Eye (tissue), 1 donor: ENCODE measurements at places on chromosomes 6 and 20.

DNA sequence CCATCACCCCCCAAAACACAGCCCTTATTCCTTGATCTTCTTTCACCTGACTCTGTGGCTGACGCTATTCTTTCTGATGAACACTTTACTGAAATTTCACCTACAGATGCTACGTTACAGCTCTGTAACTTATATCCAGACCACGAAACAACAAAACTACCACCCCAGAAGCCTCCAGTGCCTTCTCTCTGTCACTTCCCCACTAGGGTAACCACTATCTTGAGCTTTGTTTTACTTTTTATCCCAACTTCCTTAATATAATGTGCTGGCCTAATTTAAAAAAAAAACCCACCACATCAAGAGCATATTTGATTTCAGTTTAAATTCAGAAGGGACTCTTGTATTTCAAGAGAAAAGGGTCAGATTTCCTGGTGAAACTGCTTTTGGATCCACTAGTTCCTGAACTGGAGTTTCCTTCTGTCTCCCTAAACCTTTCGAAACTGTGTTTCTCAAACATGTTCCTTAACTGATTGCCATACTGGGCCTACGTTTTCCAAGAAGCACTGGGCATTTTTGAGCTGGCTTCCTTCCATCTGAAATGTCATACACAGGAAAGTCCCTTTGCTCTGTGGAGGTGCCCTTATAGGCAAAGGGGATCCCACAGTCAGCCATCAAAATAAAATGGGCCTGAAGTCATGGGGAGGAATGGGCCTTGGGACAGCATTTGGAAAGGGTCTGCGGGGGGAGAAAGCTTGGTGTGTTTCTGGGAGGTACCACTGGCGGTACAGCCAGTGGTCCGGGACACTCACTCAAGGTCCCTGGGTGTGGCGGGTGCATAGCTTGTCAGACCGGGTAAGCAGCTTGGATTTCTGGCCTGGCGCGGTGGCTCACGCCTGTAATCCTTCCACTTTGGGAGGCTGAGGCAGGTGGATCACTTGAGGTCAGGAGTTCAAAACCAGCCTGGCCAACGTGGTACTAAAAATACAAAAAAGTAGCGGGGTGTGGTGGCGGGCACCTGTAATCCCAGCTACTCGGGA, 25.8 kb upstream of the RTF2 start:
- no peak for DNase-seq

- DNase-seq, result no peak
Observed at GRCh38 chr6:143880412-143880811, 16.1 kb downstream of the ZC2HC1B start.

DNA sequence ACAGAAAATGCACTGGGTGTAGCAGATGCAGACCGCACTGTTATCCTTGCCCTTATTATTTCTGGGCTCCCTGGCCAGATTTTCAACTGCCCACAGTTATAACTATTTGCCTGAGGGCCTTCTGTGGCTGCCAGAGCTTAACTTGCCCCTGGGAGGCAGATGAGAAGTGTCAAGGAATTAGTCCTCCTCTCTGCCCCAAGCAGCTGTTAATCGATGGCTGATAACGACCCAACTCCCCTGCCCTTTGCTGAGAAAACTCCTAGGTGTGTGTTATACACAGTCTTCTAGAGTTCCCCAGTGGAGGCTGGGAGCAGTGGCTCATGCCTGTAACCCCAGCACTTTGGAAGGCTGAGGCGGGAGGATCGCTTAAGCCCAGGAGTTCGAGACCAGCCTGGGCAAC, 44.4 kb upstream of the SHLD1 start:
- DNase-seq, result no peak

DNA sequence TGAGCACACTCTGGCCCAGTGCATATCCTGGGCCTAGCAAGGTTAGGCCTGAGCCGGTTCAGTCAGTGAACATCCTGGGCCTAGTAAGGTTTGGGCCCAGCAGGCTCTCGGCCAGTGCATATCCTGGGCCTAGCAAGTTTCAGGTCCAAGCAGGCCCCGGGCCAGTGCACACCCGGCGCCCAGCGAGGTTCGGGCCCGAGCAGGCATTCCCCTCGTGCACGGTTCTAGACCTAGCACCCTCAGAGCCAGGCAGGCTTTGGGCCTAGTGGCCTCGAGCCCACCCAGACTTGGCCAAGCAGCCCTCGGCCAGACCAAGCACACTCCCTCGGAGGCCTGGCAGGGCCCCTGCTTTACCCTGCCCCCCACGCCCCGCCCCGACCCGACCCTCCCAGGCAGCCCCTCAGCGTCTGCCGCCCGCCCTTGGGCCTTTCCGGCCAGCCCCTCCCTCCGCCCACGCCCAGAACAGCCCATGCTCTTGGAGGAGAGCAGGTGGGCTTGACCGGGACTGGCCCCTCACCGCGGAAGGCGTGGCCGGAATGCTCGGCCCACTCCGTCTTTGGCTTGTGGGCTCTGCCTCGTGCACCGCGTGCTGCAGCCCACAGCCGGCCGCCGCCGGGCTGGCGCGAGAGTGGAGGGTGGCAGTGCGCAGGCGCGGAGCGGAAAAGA, at the start of gene CTCFL:
TSS of gene CTCFL (minus strand) at position 630 of the 666 bp plus-strand sequence. CDS start 935 bp downstream, outside the sequence.
- DNase-seq, result no peak

DNA sequence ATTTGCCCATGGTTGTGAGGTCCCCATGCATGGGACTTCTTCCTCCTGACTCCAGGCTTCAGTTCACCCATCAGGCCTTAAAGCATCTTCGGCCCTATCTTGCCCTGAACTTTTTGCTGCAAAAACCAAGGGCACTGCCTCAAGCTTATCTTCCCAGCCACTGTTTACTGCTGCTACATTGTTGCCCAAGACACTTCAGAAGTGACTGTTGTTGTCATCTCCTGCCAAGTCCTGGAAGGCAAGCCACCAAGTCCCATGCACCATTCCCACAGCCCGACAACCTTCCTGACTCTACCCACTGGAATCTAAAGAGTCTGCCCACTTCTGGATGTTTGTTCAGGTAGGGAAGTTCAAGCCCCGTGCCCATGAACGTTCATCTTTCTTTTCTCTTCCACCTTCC, 12.4 kb downstream of the BANF2 start:
- DNase-seq, result no peak
